ENCODE measurements at places on chromosomes 7 and 10. TPM values are rescaled to one million over a fixed set of nuclear protein-coding genes. Genes with fewer than 3 reads are reported as not detected.

The OR2A7 gene
- total RNA-seq: 2.0 TPM

The MRLN gene
- total RNA-seq: not detected

The HOXA1 gene
- total RNA-seq: 0.58 TPM

The LRRC18 gene
- not detected for total RNA-seq

The CDK1 gene
- 130 TPM for total RNA-seq

The OPTN gene
- total RNA-seq: 121 TPM

The PPP1R3C gene
- total RNA-seq: 0.12 TPM

The TECTB gene
- total RNA-seq: not detected

The ABCB4 gene
- 0.07 TPM for total RNA-seq

The DLD gene
- 105 TPM for total RNA-seq

The KLF6 gene
- 184 TPM for total RNA-seq

The DCLRE1A gene
- 15.4 TPM for total RNA-seq

The LRRC4 gene
- not detected for total RNA-seq

The WDR86 gene
- total RNA-seq: 1.0 TPM

The ACSM6 gene
- total RNA-seq: not detected

The PLEKHA1 gene
- 8.7 TPM for total RNA-seq

The IL2RA gene
- total RNA-seq: 1,110 TPM

The CYP26A1 gene
- total RNA-seq: not detected

The OPN1SW gene
- total RNA-seq: not detected

The SPDYE9 gene
- not detected for total RNA-seq

The HECW1 gene
- total RNA-seq: not detected

The SPDYE16 gene
- not detected for total RNA-seq

The NPC1L1 gene
- 0.12 TPM for total RNA-seq

The VAX1 gene
- not detected for total RNA-seq

The PAX4 gene
- total RNA-seq: not detected

The BET1 gene
- 21.1 TPM for total RNA-seq

The PNLIPRP2 gene
- not detected for total RNA-seq

The NAT16 gene
- total RNA-seq: not detected

The INMT gene
- not detected for total RNA-seq

The PRSS2 gene
- not detected for total RNA-seq

The HTR5A gene
- total RNA-seq: not detected

The C10orf53 gene
- not detected for total RNA-seq

The KLLN gene
- total RNA-seq: 0.22 TPM

The ZNF804B gene
- not detected for total RNA-seq

The NXPH1 gene
- total RNA-seq: not detected
